ENCODE measurements at places on chromosomes 12 and 14.

- DNase-seq = no peak
Measured at GRCh38 chr12:122847516-122847836, 12.2 kb downstream of the HIP1R start.

DNA sequence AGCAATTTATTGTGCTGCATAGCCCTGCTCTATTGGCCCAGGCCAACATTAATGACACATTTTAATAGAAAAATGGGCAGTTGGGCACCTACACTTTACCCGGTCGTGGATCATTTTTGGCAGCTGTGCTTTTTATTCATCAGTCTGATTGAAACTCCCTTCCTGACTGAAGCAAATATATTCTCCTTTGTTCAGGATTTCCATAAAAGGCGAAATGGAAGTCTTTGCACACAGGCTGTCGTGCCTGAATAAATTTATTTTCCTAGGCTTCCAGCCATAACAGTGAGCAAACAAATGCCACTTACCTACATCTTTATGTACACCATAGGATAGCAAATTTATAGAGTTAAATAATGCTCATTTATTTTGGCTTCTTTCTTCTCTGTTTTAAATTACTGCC, 480.7 kb upstream of the DCN start:
- DNase-seq = no peak

DNA sequence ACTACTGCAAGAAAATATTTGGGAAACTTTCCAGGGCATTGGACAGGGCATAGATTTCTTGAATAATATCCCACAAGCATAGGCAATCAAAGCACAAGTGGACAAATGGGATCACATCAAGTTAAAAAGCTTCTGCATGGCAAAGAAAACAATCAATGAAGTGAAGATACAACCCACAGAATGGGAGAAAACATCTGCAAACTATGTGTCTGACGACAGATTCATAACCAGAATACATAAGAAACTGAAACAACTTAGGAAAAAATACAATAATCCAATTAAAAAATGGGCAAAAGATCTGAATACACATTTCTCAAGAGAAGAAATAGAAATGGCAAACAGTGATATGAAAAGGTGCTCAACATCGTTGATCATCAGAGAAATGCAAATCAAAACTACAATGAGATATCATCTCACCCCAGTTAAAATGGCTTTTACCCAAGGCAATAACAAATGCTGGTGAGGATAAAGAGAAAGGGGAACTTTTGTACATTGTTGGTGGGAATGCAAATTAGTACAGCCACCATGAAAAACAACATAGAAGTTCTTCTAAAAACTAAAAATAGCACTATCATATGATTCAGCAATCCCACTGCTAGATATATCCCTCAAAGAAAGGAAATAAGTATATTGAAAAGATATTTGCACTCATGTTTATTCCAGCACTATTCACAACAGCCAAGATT, 33.8 kb upstream of the ATP2B1 start:
- no peak for DNase-seq

DNA sequence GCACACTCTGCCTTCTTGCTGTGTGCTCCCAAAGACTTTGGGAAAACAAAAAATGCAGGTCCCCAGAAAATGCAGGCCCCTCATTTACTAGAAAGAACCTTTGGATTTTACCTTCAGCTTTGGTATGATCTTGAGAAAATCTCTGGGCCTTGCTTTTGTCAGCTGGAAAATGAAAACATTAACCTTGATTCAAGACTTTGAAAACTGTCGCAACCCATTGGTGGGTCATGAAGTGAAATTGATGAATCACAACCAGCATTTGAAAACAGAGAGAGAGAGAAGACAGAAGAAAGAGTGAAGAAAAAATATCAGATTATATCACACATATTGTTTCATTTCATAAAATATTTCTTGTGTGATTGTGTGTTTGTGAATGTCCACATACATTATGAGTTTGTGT, 322.5 kb downstream of the ZFP36L1 start:
- DNase-seq = no peak

DNA sequence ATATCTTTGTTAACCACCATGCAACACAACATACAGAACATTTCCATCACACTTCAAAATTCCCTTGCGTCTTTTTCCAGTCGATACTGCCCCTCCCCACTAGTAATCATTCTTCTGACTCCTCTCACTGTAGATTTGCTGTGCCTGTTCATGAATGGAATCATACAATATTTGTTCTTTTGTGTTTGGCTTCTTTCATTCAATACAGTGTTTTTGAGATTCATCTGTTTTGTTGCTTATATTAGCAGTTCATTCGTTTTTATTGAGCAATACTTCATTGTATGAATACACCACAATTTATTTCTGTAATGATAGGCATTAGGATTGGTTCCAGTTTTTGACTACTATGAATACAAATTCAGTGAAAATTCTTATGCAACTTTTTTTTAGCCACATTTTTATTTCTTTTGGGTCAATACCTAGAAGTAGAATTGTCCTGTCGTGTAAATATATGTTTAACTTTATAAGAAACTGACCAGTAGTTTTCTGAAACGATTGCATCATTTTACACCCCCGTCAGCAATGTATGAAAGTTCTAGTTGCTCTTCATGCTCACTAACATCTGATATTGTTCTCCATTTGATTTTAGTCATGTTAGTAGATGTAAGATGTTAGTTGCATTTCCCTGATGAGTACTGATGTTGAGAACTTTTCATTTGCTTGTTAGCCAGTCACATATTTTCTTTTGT, 127.5 kb downstream of the TGFB3 start:
- no peak for DNase-seq

DNA sequence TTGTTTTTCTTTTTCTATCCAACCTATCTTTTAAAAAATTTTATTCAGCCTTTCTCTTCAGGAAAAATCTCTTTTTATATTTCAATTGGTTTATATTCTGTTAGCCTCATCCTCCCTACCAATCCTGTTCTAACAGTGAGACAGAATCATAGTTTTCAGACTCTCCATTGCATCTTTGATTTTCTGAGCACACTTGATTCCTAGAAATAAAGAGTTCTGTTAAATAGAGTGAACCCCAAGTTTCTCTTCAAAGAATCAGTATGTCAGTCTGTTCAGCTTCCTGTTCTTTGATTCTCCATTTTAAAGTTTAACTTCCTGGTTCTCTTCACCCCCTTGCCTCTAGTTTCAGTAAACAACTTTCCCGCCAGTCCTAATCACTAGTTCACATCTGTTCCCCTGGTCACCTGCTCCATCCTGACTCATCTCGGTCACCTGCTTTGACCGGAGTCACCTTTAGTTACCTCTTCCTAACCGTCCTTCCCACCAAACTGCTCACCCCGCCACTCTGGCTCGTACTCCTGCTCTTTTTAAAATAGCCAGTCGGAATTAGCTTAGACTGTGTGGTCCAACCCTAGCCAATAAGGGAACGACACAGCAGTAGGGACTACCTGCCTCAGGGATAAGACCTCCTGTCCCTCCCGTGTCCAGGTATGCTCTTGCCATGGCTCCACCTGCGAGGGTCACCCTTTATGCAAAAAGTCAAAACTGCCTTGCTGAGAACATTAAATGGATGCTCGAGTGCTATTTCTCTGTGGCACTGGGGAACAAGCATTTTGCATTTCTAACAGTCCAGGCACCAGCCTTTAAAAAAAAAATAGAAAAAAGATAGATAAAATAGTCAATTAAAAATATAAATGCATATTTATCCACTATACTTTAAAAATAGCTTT, 48.4 kb downstream of the DDX51 start:
- DNase-seq = no peak

DNA sequence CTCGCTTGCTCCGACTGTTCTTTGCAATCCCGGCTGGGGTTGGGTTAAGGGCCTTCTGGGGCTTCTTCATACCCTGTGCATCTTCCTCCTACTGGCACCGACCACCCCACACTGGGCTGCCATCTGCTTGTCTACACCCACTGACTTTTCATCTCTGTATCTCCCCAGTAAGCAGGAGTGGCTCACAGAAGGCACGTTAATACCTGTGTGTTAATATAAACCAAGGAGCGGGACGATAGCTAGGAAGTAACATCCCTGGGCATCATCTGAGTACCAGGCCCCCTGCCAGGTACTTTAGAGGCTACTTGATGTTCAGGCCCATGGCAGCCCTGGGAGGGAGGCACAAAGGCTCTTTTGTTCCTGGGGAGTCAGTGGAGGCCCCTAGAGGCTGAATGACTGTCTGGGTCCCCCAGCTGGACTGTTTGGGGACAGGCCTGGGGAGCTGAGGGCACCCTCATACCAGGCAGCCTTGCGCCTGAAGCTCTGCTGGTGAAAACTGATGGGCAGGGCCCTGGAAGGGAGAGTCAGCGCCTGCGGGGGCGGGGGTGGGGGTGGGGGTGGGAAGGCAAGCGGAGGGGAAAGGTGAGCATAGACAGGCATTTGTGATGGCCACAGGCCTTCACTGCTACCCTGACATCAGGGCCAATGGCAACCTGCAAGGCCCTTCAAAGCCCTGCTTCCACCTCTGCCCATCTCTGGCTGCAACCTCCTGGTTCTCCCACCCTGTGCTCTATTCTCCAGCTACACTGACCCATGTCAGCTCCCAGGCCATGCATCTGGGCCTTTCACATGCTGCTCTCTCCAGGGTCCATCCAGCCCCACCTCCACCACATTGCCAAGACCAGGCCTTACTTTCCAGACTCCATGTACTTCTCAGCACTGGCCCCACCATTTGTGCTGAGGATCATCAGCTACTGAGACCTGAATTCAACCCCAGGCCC, 34.2 kb upstream of the DEGS2 start:
- DNase-seq = no peak

GRCh38 chr12:92562063-92562734, 140.6 kb upstream of the PLEKHG7 start:
- DNase-seq = no peak

DNA sequence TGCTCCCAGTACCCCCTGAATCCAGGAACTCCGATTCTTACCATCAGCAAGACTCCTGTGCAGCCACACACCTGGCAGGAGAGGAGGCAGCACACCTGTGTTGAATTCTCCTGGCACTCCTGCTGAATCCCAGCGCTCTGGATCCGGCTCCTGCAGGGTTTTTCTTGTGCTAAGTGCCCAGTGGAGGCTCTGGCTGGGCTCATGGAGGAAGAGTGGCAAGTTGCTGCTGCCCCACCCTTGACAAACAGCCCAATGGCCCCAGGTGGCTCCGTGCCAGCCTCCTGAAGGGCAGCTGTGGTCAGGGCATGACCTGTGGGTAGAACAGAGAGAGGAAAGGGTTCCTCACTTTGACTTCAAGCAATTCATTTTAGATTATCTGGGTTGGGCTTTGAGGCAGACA, 20.0 kb downstream of the CRACR2A start:
- no peak for DNase-seq

- no peak for DNase-seq
Measured at GRCh38 chr14:99125616-99126431, 146.2 kb downstream of the BCL11B start.

Measured in activated CD4-positive, alpha-beta T cell treated with anti-CD3 and anti-CD28 coated beads, Interleukin-2, Interleukin-4, amounts not matched to agents 100 ng/mL and 50 ng/mL, durations not matched to agents 16 hours and 8 hours (primary cell).